ENCODE measurements at places on chromosomes 7 and 10.

DNA sequence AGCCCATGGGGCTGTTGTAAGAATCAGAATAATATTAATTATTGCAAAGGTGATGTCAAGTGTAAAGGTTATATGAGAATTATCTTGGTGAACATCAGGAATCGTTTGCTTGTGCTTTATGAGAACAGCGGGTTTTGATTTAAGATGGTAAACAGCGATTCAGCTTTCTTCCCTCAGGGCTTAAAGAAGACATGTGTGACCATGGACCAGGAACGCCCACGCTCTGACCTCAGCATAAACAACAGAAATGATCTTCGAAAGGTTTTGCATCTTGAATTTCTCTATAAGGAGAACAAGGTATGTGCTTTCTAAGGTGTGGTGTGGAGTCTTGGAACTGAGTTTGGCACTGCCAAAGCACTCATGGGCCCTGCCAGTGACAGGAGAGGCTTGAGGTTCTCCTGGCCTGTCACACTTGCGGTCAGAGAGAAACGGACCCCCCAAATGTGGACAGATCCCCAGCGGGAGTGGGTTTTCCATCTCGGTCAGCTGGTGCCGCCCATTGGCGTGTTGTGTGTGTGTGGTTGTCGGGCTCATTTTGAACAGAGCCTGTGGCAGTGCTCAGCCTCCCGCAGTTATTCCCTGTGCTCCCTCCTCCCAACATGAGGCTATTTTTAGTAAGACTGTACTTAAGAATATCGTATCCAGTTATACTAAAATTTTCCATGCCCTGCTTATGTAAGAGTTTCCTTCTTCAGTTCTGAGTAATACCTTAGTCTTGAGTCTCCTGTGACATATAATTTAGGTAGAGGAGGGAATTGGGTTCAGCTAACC lies 7.2 kb downstream of the MINDY4 start:
- peak; percentile 21 for DNase-seq

DNA sequence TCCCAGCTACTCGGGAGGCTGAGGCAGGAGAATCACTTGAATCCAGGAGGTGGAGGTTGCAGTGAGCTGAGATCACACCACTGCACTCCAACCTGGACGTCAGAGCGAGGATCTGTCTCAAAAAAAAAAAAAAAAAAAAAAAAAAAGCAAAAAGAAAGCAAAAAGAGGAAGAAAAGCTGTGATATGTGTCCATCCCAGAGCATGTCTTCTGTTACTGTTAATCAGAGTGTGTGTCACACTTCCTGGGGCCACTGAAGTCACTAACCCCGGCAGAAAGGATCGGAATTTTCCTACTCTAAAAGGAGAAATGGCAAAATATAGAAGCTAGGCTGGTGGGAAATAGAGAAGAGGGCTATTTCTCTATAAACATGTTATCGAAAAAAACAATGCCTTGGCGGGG lies 11.9 kb downstream of the PIK3AP1 start:
- no peak for DNase-seq

GRCh38 chr7:6026820-6027311 lies 4.3 kb upstream of the ANKRD61 start:
- no peak for DNase-seq

DNA sequence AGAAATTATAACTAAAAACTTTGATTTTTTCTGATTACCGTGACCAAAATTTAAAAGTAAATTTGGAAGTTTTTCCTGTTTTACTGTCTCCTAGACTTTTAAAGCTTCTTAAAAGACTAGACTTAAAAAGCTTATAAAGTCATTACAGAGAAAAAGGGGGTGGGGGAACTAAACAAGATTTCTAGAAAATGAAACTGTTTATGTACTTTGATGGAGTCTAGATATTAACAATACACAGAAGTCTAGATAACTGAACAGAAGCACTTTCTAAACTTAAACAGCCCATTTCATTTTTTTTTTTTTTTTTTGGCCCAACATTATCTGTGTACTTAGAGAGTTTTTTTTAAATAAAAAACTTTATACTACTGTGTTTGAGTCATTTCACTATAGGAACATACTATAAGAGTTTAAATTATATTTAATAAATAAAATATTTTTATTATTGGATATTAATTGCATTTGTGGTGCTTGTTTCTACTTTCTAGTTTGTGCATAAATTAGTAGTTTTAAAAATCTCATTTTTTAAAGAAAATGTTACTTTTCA lies 98.5 kb downstream of the PHTF2 start:
- no peak for DNase-seq

GRCh38 chr10:73914036-73914435 lies 3.1 kb downstream of the PLAU start:
- DNase-seq = no peak

DNA sequence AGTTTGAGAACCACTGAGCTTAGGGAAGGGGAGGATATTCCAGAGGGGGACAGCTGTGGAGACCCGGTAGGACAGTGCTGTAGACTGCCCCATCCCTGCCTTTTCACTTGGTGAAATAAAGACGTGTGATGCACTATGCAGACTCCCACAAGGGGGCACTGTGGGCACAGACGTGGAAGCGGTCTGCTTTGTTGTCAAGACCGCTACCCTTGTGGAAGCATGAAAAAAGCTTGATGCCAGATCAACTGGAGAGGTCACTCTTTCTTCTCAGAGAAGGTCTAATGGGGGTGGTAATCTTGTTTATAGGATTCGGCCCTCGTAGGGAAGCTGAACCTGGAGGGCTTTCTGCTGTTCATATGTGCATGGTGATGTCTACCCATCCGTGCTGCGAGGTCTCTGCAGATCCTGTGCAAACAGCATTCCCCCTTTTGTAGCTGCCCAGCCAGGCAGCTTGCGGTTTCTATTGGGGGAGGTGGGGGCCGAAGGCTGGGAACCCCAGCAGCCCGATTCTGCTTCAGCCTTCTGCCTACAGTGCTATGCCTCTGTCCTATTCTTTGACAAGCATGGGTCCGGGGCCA lies 13.7 kb downstream of the RPS24 start:
- peak; percentile 82 for DNase-seq

DNA sequence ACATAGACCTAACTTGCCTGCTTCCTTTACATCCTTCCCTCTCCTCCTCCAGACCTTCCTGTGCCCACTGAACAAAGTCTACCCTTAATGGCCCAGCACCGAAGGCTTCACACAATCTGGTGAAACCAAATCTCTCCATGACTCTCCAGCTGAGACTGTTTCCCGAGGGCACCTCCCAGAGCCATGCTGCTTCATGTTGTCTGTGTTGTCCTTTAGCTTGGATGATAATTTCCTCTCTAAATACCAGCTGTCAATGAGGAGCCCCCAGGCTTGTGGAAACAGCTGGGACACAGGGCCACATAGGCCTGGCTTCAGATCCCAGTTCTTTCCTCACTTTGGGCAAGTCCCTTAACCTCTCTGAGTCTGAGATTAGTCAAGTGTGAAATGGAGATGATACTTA lies 54.3 kb downstream of the DLD start:
- no peak for DNase-seq

- DNase-seq = no peak
Measured at GRCh38 chr10:125849448-125849847, 26.1 kb downstream of the BCCIP start.

GRCh38 chr10:129952378-129953118 lies 11.5 kb downstream of the EBF3 start:
- no peak for DNase-seq

- DNase-seq = peak; percentile 35
Measured at GRCh38 chr7:36400036-36400435, 10.4 kb downstream of the ANLN start.

DNA sequence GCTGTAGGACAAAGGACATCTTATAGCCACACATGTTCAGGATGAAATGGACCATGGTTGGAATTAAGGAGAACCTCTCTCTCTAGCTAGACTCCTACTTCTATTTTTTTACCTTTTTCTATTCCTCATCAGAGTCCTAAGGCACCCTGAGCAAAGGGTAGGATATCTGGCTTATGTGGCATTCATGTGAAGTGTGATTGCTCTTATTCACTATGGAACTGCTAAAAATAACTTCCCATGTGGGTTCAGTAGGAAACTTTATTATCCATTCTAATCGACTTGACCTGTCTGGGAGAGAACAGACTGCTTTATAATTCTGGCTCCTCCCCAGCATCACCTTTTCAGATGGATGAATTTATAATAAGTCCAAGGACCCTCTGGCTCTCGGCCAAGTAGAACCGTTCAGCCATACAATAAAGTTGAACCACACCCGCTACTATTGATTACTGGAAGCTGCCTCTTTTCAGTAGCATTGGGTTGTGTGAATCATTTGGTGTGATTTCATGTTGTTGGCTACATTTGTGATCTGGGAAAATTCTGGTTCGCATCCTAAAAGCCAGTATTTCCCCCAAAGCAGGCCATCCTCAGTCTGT lies 117.5 kb downstream of the NRF1 start:
- no peak for DNase-seq

DNA sequence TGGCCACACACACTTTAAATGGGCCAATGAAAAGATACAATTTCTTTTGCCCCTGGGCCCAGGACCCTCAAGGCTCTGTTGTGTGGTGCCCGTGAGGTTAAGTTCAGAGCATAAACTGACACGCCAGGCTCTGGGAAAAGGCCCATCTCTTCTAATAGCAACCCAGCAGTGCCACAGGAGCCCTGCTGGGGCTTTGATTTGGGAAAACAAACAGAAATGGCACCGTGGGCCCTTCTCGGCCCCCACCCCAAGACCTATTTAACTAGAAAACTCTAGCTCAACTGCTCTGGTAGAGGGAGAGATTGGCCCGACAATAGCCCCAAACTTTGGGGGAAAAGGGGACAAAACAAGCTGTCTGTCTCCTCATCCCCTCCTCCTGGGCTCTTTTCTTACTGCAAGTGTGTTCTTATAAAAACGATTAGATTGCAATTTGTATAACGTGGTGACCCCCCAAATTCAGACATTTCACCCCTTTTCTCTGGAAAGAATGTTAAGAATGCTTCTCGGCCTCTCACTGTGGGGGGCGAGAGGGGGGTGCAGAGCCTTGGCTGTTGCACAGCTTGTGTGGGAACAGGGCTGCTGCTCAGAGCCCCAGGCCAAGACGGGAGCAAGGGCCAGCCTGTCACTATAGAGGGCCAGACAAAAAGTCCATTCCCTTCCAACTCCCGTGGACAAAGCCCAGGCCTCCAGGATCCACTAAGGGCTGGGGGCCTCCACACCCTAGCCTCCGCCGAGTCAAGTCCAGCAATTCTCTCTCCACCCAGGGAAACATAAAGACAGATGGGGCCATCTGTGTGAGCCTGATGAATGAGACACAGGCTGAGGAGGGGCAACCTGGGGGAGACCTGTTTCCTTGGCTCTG lies 26.8 kb downstream of the DPCD start:
- DNase-seq = no peak

DNA sequence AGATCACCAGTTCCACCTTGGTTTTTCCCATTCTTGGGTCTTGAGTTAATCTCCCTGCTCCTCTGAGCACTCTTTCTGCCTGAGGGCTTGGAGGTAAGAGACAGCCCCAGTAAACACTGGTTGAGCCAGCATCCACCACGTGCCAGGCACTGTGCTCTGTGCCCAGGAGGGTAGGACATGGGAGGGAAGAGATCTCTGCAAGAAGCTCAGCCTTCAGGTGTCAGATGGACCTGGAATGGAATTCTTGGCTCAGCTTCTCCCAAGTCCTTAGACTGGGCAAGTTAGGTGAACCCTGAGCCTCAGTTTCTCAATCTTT lies 2.5 kb downstream of the ZYX start:
- no peak for DNase-seq

DNA sequence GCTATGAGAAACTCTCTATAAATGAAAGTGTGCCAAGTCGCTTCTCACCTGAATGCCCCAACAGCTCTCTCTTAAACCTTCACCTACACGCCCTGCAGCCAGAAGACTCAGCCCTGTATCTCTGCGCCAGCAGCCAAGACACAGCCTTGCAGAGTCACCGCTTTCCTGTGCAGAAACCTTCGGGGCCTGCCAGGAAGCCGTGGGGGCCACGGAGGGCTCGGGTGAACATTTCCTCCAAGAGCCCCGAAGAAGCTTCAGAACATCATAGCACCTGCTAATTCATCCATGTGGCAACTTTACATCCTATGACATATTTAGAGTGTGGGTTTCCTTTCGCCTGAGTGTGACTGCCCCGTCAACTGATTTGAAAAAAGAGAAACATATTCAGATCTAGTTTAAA lies 55.7 kb upstream of the PRSS58 start:
- no peak for DNase-seq

GRCh38 chr10:6044751-6045313 lies 17.3 kb downstream of the IL2RA start:
- DNase-seq = no peak

DNA sequence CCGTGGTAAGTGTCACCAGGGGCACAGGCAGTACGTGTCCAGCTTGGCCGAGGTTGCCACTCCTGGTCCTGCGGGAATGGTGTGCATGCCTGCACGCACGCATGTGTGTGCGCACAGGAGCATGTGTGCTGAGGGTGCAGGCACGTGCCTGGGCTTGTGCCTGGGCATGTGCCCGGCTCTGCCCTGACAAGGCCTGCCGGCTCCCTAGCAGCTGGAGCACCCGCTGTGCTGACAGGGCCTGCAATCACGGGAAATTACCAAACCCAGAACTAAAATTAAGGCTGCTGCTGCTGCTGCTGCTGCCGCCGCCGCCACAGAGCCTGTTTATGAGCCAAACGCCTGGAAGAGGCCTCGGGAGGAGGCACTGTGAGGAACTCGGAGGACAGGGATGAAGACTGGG lies 28.7 kb downstream of the GHRHR start:
- no peak for DNase-seq

DNA sequence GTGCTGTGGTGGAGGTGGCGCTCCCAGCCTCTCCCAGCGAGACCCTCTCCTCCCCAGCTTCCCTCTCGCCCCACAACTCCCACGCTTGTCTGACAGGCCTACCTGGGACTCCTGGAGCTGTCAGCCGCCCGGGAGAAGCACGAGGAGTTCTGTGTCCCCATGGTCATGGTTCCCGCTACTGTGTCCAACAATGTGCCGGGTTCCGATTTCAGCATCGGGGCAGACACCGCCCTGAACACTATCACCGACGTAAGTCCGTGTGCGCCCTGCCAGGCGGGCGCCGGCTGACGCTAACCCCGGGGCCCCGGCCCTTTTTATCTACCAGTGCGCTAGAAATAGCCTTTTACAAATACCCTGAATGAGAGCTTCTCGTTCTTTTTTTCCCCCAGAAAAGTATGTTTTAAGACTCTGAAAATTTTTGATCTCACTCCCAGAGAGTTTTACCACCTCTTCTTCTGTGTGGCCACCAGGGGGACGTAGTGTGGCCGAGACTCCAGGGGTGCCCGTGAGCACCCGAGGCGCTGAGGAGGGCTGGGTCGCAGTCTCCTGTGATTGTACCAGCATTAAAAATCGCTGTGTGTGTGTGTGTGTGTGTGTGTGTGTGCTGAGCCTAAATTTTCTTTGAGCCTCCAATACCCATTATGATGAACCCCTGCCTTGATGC lies 52.6 kb downstream of the PFKP start:
- peak; percentile 27 for DNase-seq

- no peak for DNase-seq
Measured at GRCh38 chr7:1364068-1364905, 95.0 kb downstream of the MICALL2 start.
